ENCODE measurements at places on chromosomes 1 and 21.

DNA sequence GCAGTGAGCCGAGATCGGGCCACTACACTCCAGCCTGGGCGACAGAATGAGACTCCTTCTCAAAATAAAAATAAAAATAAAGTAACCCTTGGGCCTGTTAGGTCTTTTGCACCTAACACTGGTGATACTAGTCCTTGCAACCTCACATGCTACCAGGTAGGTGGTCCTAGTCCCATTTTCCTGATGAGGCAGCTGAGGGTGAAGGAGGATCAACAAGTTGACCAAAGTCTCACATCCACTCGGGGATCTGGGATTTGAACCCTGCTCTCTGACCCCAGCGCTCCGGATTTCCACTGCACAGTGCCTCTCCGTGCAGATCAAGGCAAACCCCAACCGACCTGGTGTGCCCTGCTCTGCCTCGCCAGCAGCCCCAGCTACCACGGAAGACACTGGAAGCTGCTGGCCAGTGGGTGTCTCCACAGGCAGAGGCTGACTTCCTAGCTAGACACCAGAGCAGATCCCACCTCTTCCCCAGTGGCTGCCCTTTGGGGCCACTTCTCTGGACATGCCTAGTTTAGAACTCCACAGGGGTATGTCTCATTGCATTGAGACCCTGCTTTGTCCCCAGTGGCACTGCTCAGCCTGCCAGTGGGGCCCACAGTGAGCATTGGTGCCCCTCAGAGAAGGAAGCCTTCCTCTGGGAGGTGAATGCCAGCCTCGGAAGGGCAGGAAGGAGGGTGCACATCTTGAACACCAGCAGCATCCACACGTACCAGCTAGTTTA is 27.6 kb downstream of the LDLRAP1 start:
- DNase-seq: no peak

- no peak for DNase-seq
Observed at GRCh38 chr1:33841494-33841893, 22.4 kb upstream of the HMGB4 start.

- DNase-seq: no peak
Observed at GRCh38 chr1:161946071-161946987, 77.3 kb downstream of the OLFML2B start.

- no peak for DNase-seq
Observed at GRCh38 chr1:35172022-35172421, 20.9 kb downstream of the SFPQ start.

- DNase-seq: no peak
Observed at GRCh38 chr1:33723251-33723650, 140.6 kb upstream of the HMGB4 start.

DNA sequence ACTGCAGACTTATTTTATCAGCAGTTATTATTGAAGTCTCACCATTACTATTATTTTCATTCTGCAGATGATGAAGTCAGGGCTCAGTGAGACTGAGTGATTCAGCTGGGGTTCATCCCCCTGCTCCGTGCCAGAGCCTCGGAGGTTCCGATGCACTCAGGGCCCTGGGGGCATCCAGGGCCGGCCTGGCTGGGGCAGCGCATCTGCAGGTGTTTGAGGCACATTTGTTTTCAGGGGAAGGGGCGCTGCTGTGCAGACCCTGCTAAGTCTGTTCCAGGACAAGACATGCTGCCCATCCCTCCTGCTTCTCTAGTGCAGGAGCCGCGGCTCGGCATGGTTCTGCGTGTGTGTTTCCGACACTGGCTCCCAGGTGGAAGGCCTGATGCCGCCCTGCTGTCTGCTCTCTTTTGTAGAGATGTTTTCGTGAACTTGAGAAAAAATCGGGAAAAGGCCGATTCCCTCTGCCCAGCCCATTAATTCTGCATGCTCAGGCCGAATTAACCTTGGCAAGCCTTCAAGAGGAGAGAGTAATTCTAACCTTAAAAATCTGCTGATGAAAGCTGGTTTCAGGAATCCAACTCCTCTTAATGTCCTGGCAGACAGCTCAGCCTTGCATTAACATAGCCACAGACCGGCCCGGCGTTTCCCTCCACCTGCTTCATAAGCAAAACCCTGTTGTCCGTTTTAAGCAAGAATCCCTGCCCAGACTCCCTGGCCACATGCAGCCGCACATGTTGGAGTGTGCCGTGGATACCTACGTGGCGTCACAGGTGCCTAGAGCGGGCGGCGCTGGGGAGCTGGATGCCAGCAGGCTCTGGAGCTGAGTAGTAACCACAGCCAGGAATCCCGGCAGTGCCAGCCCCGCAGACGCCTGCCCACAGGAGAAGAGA is 316.0 kb upstream of the VAMP3 start:
- DNase-seq: no peak

GRCh38 chr1:55937840-55938375 is 641.5 kb downstream of the PLPP3 start:
- no peak for DNase-seq

- no peak for DNase-seq
Observed at GRCh38 chr1:180507795-180508724, 5.7 kb upstream of the ACBD6 start.

DNA sequence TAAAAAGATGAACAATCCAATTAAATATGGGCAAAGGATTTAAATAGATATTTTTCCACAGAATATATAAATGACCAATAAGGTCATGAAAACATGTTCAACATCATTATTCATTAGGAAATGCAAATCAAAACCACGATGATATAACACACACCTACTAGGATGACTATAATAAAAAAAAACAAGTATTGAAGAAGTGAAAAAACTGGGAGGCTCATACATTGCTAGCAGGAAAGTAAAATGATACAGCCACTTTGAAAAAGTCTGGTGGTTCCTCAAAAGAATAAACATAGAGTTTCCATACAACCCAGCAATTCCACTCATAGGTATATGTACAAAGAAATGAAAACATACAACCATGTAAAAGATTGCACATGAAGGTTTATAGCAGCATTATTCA is 75.7 kb upstream of the RAB4A start:
- no peak for DNase-seq

- DNase-seq: no peak
Observed at GRCh38 chr1:174828264-174828663, 171.5 kb upstream of the CACYBP start.

GRCh38 chr1:232445361-232446106 is 184.4 kb downstream of the SIPA1L2 start:
- no peak for DNase-seq

DNA sequence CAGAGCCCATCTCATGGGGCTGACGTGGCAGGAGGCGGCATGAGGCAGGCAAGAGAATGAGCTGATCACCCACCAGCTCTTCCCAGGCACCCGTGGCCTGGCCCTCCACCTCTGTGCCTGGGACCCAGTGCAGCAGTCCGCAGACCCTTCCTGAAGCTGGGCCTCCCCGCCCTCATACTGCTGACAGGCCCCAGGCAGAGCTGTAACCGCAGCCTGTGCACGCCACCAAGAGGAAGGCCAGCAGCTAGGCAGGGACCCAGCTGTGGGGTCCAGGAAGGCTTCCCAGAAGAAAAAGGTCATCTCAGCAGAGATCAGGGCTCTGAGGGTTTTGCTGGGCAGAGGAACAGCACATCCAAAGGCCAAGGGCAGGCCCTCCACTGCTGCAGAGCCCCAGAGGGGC is 9.8 kb upstream of the MTFR1L start:
- DNase-seq: no peak

DNA sequence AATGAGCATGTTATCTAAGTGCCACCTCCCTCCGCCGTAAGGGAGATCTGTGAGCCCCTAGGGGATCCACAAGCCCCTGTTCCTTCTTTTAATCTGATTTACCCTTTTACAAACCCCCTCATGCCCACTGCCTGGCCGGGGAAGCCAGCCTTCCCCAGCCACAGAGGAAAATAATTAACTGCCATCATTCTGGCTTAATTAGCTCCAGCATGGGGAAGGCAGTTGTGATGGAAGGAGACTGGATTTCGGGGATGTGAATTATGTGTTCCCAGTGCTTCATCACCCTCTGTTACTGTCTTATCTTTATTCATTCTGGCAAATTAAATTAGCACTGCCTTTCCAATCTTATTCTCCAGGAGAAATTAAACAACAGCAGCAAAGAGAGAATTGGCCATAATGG is 135.8 kb downstream of the PTPRU start:
- DNase-seq: no peak

- no peak for DNase-seq
Observed at GRCh38 chr1:59532102-59532501, 235.2 kb downstream of the FGGY start.

GRCh38 chr1:228098323-228098931 is 4.7 kb downstream of the C1orf35 start:
- no peak for DNase-seq

GRCh38 chr1:23664837-23665795 is 26.5 kb upstream of the RPL11 start:
- no peak for DNase-seq

GRCh38 chr1:246537441-246537840 is 28.6 kb downstream of the TFB2M start:
- DNase-seq: no peak
